Iris pigment epithelial cell (primary cell): ENCODE measurements at places on chromosomes 16 and 17.

- no peak for DNase-seq
Observed at GRCh38 chr17:1312261-1312870, 32.9 kb downstream of the TRARG1 start.

GRCh38 chr16:51359141-51359955 is 208.3 kb upstream of the SALL1 start:
- peak; percentile 3 for DNase-seq

- no peak for DNase-seq
Observed at GRCh38 chr17:62597150-62597549, 30.3 kb upstream of the MRC2 start.

DNA sequence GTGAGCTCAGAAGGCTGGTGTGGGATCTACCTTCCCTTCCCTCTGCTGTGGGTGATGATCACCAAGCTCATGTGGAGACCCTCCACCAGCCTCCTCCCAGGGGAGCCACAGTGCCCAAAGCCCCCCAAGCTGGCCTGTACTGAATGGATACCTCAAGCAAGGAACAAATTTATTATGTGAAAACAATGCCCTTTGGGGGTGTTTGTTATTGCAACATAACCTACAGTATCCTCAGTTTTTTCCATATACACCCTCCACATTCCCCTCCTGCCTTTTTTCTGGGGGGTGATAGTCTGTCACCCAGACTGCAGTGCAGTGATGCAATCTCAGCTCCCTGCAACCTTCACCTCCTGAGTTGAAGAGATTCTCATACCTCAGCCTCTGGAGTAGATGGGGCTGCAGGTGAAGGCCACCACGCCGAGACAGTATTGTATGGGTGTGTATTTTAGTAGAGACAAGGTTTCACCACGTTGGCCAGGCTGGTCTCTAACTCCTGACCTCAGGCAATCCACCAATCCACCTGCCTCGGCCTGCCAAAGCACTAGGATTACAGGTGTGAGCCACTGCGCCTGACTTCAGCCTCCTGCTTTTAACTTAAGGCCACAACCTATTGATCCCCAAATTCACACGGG is 215.9 kb downstream of the CPPED1 start:
- DNase-seq = no peak

GRCh38 chr16:3865241-3865640 is 15.3 kb downstream of the CREBBP start:
- DNase-seq = no peak

- no peak for DNase-seq
Observed at GRCh38 chr16:11432856-11433395, 87.7 kb downstream of the RMI2 start.

DNA sequence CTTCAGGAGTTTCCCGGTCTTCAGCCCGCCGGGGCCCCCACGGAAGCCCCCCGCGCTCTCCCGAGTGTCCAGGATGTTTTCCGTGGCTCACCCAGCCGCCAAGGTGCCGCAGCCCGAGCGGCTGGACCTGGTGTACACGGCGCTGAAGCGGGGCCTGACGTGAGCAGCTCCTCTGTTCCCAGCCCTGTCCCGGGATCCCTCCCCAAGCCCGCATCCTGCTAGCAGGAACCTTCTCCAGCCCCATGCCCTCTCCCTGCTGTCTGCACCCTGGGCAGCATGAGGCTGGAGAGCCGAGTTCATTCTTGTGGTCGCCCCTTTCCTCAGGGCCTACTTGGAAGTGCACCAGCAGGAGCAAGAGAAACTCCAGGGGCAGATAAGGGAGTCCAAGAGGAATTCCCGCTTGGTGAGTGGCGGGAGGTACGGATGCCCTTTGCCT is 10.1 kb downstream of the RIPOR1 start:
- no peak for DNase-seq

DNA sequence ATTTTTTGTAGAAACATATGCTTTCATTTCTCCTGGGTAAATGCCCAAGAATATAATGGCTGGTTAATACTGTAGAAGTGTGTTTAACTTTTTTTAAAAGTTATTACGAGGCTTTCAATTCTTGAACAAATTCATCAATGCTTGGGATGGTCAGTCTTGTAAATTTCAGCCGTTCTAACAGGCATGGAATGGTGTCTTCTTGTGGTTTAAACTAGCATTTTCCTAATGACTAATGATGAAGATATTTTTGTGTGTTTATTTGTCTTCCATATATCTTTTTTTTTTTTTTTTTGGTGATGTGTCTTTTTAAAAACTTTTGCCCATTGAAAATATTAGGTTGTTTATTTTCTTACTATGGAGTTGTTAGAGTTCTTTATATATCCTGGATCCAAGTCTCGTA is 67.1 kb downstream of the MGAT5B start:
- DNase-seq = peak; percentile 24

DNA sequence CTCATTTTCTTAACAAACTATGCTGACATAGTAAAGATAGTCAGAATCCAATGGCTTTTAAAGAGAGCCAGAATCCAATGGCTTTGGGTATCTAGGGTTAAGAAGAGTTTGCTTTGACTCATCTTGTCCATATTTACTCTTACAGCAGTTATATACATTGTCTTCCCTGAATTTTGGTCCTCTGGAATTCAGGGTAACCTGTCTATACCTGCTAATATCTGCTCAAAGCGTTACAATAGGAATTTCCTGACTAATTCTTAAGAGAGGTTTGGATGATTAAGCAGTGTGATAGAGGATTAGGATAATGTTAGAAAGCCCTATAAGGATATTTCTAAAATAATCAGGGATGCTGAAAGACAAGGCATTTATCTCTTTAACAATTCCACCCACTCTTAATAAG is 2.0 kb upstream of the CDH8 start:
- no peak for DNase-seq
